Stimulated activated CD4-positive, alpha-beta T cell treated with anti-CD3 and anti-CD28 coated beads, TNF-alpha, amount 100 ng/mL, for 4 hours (primary cell): ENCODE measurements at places on chromosomes 11 and 22.

DNA sequence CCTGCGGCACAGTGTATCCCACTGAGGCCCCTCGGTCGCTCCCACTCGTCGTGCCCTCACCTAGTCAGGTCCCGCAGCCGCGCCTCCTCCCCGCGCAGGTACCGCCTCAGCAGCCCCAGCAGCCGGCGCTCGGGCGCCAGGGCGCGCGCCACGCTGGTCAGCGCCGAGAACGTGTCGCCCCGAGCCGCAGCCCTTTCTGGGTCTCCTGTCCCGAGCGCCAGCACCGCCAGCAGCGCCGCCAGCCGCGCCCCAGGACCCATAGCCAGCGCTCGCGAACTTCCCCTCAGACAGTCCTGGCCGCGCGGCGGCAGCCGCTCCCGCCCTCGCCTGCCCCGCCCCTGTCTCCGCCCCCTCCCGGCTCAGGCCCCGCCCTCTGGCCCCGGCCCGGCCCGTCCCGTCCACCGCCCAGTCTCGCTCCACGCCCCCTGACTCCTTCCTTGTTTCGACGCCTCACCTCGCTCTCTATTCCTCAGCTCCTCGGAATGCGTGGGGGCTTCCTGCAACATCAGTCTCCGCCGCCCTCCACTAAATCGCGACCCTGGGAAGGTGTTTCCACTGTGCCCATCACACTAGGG lies at the start of gene P4HA3:
Gene P4HA3 (minus strand): TSS at position 289 of the 575 bp plus-strand sequence. CDS start 29 bp downstream, at position 260.
- peak; percentile 24 for DNase-seq

- DNase-seq, result no peak
These were observed 5.6 kb downstream of the DUSP18 start for GRCh38 chr22:30662040-30662439.

GRCh38 chr11:43392713-43393112 lies 34.0 kb downstream of the TTC17 start:
- DNase-seq, result no peak

- no peak for DNase-seq
These were observed 13.3 kb upstream of the TNNT3 start for GRCh38 chr11:1906181-1906580.

GRCh38 chr11:13160806-13161205 lies 116.8 kb upstream of the BMAL1 start:
- no peak for DNase-seq

DNA sequence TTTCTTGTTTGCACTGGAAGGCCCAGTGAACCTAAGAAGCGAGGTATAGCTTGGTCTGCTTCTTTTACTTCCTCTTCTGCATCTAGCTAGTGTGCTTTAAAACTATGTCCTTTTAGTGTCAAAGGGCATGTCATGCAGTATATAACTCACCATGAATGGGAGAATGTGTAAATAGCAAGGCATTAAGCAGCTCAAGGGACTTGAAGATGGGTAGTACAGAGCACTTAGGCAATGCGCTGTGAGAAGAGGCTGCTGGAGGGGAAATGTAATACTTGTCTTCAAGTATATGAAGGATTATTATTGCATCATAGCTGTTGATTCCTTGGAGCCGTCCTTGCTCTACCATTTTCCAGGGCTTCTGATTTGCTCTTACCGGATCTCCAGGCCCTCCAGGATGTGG lies 7.6 kb downstream of the MAML2 start:
- no peak for DNase-seq

DNA sequence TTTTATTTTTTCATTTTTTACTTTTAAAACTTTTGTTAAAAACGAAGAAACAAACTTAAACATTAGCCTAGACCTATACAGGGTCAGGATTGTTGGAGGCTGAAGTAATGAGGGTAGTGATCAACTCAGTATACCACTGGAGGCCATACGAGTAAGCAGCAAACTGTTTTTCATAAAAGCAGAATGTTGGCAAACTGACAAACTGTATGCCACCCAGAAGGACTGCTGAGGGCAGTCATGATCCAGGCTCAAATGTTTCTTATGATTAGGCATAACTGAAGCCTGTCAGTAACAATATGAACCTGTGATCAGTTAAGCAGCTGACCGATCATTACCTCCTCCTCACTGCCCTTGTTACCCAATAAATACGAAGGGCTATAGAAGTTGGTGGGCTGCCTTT lies 10.2 kb upstream of the SC5D start:
- no peak for DNase-seq

DNA sequence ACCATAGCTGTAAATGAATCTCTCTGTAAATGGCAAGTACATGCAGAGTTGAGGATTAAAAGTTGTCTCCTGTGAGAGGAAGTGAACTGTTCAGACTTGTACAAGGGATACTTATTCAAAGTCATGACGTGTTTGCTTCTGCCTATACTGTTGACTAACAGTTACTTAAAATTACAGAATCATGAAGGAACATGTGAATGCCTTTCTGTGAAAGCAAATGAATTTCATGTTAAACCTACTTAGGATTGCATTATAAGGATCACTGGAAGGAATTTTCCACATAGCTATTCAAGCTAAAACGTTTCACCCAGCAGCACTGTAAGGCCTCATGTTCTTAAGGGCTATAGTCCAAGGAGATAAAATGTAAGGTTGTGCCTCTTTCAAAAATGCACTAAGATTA lies 93.4 kb upstream of the BIRC3 start:
- DNase-seq, result no peak

- DNase-seq, result no peak
These were observed 66.2 kb downstream of the CADM1 start for GRCh38 chr11:115437902-115438575.

DNA sequence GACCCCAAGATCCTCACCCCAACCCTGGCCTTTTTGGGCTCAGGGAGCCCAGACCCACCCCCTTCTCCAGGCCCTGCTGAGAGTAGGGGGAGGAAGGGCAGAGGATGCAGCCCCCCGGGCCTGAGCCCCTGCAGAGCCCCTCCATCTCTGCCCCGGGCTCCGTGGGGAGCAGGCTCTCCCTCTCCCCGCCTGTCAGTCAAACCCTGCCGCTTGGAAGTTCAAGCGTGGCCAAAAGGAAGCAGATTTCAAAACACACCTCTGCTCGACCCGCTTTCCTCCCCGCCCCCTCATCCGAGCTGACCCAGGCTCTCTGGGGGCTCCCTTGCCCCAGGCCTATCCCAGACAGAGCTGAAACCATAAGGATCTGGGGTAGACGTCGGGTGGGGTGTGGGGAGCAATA lies 39.0 kb upstream of the CD82 start:
- no peak for DNase-seq

- DNase-seq, result no peak
These were observed 40.2 kb upstream of the B3GAT1 start for GRCh38 chr11:134452026-134452837.

GRCh38 chr11:75982309-75982708 lies 167.3 kb downstream of the UVRAG start:
- no peak for DNase-seq

DNA sequence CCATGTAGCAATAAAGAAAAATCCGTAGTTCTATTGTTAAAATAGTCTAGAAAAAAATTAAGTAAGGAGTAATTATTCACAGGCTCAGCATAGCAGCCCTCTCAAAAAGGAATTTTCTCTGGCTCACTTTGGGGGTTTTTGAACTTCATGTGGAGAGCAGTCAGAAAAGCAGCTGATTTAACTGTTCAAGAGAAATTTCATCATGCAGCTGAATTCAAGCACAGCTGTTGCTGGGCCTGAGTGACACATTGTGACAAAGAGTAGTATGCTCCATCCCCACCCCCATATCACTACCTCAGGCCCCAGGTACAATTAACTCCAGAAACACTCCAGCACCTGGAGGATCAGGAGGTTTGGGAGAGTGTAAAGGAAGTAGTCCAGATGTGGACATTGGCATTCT lies 272.1 kb downstream of the FAM76B start:
- DNase-seq, result no peak

GRCh38 chr22:35334004-35334403 lies 34.3 kb downstream of the TOM1 start:
- DNase-seq, result no peak

DNA sequence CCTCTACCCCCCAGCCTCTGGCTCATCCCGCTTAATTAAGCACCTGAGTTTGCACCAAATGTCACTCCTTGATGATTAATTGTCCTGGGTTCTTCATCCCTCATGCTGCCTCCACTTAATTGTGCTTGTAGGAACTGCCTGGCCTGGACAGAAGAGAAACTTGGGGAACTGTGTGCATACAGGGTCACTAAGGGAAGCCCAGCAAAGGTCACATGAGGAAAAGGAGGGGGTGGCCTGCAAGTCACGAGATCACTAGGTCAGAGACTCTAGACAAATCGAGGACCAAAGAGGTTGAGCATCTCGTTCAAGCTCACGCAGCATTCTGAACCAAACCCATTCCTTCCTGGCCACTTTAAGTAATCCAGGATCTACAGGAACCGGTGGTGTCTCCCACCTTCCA lies 75.8 kb downstream of the PDE2A start:
- DNase-seq, result no peak

DNA sequence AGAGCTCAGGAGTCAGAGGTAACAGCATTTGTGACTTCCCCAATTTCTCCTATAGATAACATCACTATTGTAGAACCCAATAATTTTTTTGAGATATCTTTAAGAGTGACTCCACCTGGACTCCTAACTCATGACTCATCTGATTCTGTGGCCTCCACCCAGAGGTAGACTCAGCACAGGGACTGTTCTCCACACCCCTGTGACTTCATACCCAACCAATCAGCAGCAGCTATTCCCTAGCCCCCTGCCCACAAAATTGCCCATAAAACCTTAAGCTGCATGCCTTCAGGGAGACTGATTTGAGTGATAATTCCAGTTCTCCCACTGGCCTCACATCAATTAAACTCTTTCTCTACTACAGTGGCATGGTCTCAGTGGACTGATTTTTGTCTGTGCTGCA lies 475.4 kb upstream of the FAT3 start:
- DNase-seq, result no peak
